GM06990 (cell line): ENCODE measurements at places on chromosomes 5 and 9.

DNA sequence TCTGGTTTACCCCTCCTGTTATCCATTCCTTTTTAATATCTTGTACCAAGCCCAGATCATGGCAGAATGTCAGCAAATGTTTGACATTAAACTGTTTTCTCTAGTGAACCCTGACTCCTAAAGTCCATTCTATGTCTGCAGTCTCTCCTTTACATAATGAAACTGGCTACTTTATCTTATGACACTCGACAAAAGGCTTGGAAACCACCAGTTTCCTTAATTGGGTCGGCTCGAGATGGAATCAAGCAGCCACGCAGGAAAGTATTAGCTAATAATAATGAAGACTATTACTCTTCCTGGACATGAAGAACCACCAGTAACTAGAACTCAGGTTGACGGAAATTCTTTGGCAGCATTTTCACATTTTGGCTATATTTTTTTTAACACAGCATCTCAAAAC, 17.5 kb downstream of the DAP start:
- no peak for DNase-seq

DNA sequence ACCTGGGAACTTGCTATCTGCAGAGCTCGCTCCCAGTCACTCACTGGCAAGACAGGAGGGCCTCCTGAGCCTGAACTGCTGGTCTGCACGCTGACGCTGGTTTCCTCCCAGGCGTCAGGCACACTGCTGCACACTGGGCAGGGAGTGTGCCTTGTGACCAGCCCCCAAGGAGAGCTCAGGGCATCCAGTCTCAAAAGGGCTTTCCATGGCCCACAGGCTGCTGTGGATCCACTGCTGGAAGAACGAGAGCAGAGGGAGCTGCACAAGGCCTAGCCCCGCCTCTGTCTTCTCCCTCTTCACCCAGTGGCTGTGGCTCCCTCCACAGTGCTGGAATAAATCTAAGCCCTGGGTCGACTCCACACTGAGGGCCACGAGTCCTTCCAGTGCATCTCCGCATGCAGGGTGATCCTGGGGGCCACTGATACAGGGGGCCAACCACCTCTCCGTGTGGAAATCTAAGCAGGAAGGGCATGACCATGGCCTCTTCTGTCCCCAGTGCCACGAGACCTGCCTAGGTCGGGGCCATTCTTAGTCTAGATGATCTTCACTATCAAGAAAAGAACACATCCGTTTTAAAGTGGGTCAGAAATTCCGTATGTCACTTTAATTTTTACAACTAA, 93.6 kb downstream of the CAMSAP1 start:
- DNase-seq: no peak

DNA sequence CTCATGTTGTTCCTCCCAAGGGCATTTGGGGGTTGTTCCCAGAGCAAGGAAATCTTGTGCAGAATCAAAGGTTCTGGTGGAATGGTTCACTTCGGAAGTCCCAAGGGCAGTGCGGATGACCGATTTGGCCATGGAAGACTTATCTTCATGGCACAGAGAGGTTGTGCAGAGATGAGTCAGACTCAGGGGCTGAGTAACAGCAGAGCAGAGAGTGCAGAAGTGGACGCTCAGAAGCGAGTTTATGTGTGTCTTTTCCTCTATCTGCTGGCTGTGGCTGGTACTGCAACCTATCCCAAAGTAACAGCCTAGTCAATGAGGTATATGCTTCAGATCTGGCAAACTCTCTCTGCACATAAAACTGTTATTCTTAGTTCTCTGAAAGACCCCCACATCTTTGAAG, 118.1 kb downstream of the DPYSL3 start:
- DNase-seq: no peak

DNA sequence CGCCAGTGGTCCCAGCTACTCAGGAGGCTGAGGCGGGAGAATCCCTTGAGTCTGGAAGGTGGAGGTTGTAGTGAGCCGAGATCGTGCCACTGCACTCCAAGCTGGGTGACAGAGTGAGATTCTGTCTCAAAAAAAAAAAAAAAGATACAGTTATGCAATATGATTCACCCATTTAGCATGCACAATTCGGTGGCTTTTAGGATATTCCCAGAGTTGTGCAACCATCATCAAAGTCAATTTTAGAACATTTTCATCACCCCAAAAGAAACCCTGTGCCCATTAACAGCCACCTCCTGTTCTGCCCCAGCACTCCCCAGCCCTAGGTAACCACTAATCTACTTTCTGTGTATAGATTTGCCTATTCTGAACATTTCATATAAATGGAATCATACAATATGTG, 4.3 kb upstream of the DHFR start:
- no peak for DNase-seq

GRCh38 chr5:11239261-11240015, 478.4 kb upstream of the DAP start:
- no peak for DNase-seq

GRCh38 chr9:93287593-93287992, 103.7 kb downstream of the WNK2 start:
- no peak for DNase-seq
